ENCODE measurements at places on chromosomes 11 and 22.

DNA sequence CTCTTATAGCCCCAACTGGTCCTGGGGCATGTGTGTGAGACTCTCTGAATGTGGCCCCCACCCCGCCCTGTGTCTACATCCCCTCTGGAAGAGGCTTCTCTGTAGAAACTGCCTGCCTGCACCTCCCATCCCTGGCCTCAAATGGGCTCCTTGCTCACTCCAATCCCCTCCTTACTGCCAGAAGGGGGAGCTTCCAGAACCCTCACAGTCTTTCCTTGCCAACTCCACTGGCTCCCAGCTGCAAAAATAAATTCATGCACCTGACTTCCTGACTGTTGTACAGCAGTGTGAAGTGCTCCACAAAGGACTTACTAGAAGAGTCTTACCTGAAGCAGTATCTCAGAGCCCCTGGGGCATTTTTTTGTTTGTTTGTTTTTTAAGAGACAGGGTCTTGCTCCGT lies 15.2 kb upstream of the SERPIND1 start:
- DNase-seq: no peak

GRCh38 chr11:94586978-94587377 lies 19.8 kb downstream of the PIWIL4 start:
- no peak for DNase-seq

DNA sequence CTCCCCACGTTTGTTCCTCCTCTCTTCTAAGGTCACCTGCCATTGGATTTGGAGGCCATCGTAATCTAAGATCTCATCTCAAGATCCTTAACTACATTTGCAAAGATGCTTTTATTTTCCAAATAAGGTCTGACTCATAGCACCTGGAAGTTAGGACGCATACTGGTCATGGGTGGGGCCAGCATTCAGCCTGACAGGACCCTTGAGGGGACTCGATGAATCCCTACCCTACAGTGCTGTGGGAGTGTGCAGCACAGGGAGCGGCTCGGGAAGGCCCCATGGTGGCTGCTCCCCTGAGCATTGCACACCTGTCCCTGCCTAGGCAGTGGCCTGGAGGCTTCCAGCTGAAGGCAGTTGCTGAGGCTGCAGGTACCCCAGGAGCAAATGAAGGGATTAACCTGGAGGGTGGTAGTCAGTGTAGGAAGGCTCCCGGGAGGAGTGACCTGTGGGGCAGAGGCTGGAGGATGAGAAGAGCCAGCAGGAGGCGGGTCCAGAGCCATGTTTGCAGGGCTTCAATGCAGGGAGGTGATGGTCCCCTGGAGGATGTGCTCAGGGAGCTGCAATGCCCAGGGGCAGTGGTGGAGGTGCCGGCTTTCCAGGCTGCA lies 362.2 kb downstream of the CTTN start:
- no peak for DNase-seq

- DNase-seq: no peak
These were observed 15.3 kb downstream of the MACROD1 start for GRCh38 chr11:64150481-64151239.

- peak; percentile 28 for DNase-seq
These were observed 18.3 kb upstream of the SLC5A1 start for GRCh38 chr22:32024796-32025195.

DNA sequence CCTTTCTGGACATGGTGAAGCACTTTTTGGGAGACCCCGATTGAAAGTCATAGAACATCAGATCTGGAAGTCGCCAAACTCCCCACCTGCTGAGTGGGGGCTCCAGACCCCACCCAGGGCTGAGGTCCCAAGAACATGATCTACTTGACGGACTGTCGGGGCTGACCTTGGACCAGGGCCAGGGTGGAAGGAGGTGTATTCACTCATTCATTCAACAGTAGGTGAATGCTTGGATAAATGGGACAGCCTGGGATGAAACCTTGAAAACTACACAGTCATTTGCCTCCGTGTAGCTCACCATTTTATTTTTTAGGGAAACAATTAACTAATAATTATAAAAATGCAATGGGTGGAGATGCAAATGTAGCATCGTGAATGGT lies 629.0 kb downstream of the BRD1 start:
- no peak for DNase-seq

GRCh38 chr11:134048028-134048427 lies 20.8 kb upstream of the JAM3 start:
- DNase-seq: no peak
